ENCODE measurements at places on chromosomes 5 and 9.

GRCh38 chr9:105172436-105172835 is 72.0 kb upstream of the SLC44A1 start:
- DNase-seq: no peak

DNA sequence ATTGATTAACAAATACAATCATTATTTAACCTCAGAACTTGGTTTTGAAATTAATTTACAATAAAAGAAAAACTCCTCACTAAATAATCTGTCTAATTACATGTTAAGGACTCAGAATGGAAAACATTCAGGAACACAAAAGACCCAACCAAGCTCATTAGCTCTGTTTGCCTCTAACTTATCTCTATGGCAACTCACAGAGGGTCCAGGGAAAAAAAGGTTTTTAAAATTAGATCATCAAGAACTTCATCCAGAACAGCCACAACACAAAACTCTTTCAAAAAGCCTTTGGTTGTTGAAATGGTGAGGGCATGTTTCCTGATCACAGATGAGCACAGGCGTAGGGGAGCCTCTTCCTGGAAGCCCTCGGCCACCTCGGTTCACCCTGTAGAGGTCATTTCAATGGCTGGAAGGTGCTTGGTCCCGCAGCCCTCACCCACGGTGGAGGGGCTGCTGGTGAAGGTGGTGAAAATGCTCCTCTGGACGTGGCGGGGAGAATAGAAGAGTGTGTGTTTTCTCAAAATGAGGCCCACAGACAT is 17.2 kb upstream of the TCF7 start:
- no peak for DNase-seq

- DNase-seq: no peak
Observed at GRCh38 chr5:99587983-99588382, 659.2 kb upstream of the CHD1 start.

DNA sequence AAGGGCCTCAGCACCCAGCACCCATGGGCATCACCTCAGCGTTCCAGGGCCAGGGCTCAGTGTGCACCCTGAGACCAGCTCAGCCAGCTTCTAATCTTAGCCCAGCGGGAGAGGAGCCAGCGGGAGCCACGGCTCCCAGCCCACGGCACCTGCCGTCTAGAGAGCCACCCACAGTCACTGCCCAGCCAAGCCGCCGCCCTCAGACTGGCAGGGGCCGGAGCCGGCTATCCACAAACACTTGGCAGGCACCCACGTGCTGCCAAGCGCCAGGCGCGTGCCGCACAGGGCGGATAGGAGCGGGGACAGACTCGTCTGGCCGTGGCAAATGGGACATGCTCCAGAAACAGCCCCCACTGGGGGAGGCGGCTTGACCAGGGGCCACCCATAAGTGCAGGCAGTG is 18.6 kb downstream of the BRD3 start:
- DNase-seq: no peak

GRCh38 chr5:151056379-151057325 is 24.2 kb downstream of the TNIP1 start:
- DNase-seq: no peak

DNA sequence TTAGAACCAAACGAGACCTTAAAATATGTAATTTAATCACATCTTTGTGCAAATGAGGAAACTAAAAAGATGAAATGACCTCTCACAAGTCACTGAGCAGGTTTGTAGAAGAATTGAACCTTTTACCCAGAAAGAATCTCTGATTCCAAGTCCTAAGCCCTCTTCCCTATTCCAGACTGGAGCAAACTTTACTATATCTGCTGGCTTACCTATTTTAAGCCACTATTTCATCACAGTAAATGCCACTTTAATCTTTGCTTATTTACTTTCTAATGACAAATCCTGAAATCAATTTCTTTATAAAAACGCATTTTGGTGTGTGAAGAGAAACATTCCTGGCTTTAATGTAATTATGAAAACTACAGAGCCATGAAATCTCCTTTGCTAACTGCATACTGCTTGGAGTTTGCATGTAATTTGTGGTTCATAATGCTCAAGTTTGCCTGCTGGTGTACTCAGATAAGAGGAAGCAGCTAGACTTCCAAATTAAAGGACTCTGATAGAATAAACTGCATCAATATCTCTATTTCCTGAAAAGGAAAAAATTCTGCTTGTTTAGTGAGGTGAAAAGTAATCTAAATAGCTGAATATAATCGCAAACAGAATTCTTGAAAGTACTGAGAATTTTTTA is 121.2 kb downstream of the RAB3C start:
- DNase-seq: no peak

DNA sequence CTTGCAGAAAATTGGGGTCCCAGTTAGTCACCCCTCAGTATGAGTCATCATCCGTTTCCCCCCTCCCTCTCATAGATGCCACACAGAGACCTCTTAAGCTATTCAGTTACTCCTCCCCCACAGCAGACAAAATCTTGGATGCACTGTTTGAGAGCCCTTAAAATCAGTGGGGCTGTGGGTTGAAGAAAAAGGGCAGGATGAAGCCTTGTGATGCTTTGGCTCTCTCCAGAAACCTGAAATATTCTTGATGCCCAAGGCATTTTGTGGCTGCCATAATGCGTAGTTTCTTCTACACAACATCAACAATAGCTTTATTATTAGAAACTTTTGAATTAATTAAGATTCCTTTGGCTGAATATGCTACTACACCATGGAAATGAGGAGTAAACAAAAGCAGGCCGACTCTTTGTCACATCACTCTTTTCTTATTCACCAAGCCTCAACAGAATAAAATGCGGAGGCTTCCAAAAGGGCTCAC is 133.8 kb downstream of the MRPS30 start:
- DNase-seq: no peak

- DNase-seq: no peak
Observed at GRCh38 chr9:128928624-128929023, 7.8 kb downstream of the PHYHD1 start.

DNA sequence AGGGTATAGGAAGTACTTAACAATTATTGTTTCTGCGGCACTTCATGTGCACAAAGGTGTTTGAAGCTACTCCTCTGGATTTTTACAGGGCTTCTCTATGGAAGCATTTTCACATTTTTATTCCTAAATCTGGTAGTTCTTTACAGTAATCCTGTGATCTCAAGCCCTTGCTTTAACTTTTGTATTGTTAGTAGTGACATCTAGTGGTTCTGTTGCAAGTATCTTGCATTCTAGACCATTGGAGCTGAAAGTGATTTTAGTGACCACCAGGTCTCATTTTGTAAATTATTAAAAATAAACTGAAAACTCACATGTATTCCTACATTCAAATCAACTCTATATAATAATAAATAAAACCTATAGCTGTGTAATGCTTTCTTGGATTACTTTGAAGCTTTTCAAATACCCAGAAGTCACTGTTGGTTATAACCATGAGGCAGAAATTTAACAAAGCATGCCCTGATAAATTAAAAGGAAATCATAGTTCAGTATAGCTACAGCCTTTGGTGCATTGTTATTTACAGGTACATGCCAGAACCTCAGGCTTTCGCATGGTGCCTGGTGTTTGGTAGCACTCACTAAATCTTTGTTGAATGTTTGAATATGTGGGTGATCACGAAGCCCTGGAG is 18.9 kb downstream of the RPS23 start:
- DNase-seq: no peak

DNA sequence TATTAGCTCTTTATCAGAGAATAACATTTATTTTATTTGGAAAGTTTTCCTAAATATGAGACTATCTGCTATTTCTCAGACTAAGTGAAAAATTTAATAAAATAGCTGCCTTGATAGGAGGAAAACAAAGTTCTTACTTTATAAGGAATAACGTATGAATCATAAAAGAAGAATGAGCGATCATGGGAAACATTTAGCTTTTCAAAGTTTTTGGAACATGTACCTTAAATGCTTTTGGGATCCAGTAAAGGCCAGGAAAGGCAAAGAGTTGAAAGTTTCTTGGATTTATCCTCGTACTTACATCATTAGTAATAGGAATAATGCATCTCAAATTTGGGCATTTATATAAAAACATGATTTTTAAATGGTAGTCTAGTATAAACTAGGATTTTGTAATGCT is 19.4 kb downstream of the OGN start:
- DNase-seq: no peak

DNA sequence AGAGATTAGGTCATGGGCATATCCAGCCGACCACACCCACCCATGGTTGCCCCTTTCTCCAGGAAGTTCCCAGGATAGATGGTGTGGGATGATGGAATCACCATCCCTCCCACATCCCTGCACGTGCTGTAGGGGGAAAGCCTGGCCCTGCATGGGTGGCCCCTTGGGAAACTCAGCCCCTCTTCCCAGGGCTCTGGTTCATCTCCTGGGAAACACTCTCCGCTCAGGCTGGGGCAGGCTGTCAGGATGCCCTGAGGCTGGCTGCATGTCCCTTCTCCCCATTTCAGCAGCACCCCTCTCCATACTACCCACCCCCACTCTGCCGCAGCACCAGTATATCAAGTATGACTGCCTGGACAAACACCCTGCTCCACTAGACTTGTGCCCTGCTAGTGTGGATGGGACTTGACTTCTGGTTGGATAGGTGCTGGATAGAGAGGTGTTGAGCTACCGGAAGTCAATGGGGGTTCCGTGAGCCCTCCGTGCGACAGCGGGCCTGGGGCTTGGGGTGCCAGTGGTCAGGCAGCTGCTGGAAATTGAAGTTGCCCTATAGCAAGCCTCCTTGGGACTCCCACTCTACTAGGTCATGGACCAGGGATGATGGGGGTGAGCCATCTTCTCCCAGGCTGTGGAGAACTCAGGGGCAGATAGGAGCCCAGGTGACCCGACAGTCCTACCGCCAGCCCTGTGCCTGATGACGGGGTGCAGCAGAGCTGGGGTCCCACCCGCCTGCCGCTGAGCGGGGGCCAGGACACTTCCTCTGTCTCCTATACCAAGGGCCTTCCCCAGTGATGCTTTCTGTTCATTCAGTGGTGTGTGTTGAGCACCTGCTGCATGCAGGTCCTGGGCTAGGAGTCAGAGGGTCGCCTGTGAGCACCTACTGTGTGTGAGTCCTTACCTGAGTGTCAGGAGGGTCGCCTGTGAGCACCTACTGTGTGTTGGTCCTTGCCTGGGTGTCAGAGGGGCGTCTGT is 69.4 kb upstream of the COL5A1 start:
- DNase-seq: no peak

Data from NCI-H2081 treated with DMSO at 0.1 percent for 48 hours (cell line).